ENCODE measurements at places on chromosomes 3 and 15.

DNA sequence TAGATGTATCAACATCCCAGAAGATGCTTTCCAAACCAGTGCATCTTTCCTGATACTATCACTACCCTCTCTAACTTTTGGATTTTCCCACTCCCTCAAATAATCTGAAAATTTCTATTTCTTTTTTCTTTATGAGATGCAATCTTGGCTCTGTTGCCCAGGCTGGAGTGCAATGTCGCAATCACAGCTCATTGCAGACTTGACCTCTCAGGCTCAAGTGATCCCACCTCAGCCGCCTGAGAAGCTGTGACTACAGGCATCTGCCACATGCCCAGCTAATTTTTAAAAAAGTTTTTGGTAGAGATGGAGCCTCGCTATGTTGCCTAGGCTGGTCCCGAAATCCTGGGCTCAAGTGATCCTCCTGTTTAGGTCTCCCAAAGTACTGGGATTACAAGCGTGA is 239.7 kb downstream of the SUCLG2 start:
- no peak for DNase-seq

DNA sequence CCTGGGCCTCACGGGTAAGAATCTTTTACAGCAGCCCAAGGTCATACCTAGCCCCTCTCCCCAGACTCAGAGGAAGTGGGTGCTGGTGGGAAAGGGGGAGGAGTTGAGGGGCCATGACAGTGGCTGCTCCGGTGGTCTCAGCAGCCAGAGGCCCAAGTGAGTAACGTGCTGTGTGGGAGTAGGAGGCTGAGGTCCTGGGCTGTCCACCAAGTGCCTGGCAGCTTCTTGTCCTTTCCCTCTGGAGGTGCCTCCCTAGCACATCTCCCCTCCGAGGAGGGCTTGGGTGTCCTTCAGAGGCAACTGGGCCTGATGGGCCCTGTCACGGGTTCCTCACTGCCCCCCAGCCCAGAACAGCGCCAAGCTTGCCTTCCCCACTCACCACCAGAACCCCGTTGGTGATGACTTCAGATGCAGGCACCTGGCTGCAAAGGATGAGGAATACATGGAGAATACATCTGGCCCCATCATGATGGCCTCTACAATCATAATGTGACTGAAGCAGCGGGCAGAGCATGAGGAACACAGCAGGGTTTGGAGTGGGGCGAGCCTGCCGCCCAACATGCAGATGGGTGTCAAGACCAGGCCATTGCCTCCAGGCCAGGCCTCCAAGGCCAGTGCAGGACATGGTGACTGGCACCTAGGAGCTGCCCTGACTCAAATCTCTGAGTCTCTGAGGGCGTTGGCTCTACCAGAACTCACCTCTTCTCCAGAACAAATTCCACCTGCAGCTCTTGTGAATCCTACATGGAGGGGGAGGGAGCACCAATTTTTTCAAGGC is 3.3 kb downstream of the PLA2G4F start:
- DNase-seq: no peak

- DNase-seq: no peak
Observed at GRCh38 chr3:134378818-134379217, 4.6 kb upstream of the AMOTL2 start.

GRCh38 chr3:139121513-139122220 is 77.0 kb upstream of the PRR23C start:
- no peak for DNase-seq

DNA sequence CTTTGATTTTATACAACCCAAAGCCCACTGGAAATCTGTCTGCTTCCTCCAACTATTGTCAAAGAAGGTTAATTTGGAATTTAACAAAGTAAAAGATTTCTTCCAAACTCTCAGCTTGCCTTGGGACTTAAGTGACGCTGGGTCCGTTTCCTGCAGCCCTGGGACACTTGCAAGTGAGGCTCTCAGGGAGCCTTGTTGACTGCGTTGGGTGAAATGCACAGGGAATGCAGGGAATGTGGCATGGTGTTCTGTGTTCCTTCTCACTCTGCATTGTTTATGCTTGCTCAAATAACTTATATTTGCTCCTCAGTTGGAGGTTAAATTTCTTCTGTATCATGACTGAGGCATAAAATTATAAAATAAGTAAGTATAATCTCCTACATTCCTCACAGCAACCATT is 60.9 kb upstream of the TJP1 start:
- no peak for DNase-seq

DNA sequence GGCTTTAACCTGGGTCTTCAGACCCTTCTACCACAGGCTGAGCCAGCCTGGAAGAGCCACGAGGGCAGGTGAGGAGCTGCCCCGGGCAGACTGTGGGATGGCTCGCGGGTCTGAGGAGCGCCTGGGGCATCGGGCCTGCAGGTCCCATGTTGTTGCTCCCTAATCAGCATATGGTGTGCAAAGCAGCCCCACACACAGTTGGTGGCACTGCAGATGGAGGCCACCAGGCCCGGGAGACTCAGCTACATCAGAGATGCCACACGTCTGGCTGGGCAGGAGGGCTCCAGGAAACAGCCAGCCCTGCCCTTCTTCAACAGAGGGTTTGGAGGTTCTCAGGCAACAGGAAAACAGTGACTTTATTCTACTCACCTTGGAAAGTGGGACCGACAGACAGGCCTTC is 63.9 kb downstream of the XXYLT1 start:
- DNase-seq: no peak

- DNase-seq: no peak
Observed at GRCh38 chr3:112815981-112816380, 30.7 kb downstream of the CD200R1L start.

DNA sequence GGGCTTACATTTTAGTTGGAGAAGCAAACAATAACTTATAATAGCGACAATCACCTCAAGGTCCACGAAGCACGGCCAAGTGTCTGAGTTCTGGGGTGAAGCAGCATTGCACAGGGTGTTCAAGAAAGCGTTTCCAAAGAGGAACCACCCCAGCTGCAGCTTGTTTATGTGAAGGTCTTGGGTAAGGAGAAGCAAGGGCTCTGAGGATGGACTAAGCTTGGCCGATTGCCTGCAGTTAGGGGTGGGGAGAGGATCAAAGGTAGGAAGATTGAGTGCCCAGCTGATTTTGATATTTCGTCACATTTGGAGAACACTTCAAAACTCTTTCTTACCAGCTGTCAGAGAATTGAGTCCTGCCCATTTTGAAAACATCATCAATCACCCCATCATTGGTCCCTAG is 321.6 kb upstream of the DNAJC19 start:
- peak; percentile 88 for DNase-seq

DNA sequence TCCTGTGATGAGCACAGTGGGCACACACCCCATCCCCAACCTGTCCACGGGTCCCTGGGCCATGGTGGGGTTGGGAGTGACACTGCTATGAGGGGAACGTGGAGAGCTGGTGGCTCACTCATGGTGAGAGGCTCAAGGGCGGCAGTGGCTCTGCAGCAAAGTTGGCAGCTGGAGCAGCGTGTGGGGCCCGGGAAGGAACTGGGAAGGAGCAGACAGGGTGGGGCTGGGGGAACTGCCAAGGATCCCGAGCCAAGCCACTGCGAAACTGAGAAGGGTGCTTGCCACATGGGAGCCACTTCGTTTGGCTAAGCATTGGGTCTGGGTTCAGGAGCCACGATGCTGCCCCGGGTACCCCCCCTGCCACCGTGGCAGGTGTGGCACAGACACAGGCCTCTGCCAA is 80.1 kb downstream of the SNRK start:
- no peak for DNase-seq

- no peak for DNase-seq
Observed at GRCh38 chr3:150317469-150317868, 90.6 kb upstream of the TSC22D2 start.

DNA sequence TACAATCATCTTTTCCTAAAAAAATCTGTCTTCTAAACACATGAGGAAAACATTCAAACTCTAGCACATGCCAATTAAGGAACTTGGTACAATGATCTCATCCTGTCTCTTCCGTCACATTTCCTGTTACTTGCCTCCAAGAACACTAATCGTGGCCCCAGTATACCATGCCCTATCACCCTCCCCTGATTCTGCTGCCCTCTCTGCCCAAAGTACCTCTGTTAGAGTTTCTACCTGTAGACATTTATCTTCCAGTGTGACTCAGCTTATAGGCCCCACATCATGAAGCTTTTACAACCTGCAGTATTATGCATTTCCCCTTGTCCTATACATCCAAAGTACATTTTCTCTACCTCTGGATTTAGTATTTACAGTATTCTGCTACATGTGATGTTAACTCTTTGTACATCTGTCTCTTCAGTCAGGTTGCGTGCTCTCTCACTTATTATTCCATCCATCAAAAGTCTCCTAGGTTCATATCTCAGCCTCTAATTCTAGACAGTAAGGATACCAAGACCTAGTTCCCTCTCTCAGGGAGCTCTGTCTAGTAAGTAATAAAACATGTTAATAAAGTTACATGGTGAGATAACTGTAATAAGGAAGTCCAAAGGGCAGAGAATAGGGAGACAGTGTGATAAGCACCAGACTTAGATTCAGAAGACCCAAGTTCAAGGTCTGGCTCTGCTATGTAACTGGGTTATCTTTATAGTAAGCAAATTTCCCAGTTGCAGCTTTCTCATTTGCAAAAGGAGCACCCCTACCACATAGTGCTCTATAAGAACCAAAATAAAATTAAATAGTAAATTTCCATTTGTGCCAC is 8.9 kb upstream of the SEMA6D start:
- DNase-seq: no peak

- no peak for DNase-seq
Observed at GRCh38 chr15:61623746-61624145, 394.6 kb upstream of the RORA start.

GRCh38 chr3:105415951-105416350 is 49.2 kb downstream of the ALCAM start:
- no peak for DNase-seq

- no peak for DNase-seq
Observed at GRCh38 chr15:79990280-79990996, 19.4 kb upstream of the BCL2A1 start.

DNA sequence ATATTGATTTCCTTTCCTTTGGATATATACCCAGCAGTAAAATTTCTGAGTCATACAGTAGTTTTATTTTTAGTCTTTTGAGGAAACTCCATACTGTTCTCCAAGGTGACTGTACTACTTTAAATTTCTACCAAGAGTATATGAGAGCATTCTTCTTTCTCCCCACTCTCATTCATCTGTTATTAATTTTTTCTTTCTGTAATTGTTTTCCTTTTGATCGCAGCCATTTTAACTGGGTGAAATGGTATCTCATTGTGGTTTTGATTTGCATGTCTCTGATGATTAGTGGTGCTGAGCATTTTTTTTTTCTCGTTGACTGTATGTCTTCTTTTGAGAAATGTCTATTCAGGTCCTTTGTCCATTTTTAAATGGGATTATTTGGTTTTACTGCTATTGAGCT is 18.3 kb upstream of the VGLL3 start:
- DNase-seq: no peak

GRCh38 chr15:86879250-86880229 is 799.9 kb downstream of the AGBL1 start:
- no peak for DNase-seq

GRCh38 chr3:184807549-184807948 is 4.4 kb upstream of the VPS8 start:
- DNase-seq: no peak

- no peak for DNase-seq
Observed at GRCh38 chr15:95470997-95471689, 859.4 kb upstream of the NR2F2 start.

- DNase-seq: no peak
Observed at GRCh38 chr15:98358971-98359370, 289.4 kb upstream of the IGF1R start.

DNA sequence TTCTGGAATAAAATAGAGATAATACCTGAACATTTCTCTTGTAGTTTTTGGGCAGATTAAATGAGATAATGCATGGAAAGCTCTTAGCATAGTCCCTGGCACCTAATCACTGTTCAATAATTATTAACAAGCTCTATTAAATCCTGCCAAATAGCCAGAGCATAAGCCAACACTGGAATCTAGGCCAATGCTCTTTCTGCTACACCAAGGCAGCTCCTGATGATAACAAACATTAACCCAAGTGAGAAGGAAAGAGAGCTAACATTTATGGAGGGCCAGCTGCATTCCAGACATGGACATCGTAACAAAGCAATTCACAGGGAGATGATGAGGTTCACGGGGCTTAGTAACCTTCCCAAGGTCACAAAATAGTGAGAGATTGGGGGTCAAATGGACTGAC is 23.3 kb downstream of the LARP6 start:
- DNase-seq: no peak

DNA sequence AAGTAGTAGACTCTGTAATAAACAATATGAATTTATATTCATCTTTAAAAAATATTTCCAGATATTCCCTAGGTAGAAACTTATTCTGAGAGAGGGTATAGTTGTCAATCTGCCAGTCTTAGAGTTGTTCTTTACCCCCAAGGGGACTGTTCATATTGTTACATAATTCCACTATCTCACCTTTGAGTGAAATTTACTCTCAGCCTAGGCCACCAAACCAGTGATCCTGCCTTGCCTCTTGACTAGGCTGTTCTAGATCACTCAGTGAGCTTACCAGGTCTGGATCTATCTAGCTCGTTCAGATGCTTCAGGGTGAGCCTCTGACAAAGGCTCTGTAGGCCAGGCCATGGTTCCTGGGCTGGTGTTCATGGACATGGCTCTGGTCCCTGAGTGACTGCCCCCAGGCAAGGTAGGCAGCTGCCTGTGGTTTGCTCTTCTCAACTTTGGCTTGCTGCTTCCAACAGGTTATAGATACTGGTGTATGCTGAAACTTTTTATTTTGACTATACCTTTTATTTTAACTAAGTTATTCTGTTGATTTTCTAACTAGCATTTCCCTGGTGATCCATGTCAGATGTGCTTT is 27.6 kb downstream of the ZNF592 start:
- DNase-seq: no peak

DNA sequence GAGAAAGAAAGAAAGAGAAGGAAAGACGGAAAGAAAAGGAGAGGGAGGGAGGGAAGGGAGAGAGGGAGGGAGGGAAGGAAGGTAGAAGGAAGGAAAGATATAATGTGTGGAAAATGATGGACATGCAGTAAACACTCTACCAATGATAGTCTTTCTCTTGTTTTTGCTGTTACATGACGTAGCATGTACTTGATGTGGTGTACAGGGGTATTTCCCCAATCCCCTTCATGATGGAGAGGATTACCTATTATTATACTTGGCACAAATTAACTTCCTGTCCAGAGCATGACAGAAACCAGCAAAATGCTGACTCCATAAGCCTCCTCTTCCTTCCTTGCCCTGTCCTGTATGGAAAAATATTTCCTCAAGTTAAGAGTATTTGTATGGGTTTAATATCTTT is 124.4 kb downstream of the B3GALNT1 start:
- DNase-seq: no peak

DNA sequence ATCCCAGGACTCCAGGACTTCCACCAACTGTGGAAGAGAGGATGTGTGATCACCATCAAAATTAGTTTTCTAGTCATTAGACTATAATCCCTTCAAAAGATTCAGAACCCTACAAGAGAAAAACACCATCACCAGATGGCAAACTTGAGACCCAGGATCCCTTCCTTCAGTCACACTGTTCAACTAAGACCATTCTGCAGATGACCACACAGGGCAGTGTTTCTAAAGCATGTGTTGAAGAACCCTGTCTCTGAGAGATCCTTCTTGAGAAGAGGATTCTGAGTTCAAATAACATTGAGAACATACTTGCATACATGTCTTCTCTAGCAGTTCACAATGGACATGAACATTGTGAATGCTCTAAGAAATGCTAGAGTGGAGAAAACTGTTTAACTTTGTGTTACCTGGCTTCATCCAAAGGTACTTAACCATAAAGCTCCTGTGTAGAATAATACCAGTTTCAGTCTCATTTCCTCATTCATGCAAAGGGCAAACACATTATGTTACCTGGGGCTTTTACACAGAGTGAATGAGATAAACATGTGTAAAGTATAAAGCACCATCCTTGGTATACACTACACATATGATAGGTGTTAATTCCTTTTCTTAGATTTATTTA is 2.4 kb upstream of the ADGRG7 start:
- DNase-seq: no peak

GRCh38 chr3:19931767-19932188 is 2.2 kb downstream of the EFHB start:
- no peak for DNase-seq
